ENCODE measurements at places on chromosomes 2 and 18. TPM values are rescaled to one million over a fixed set of nuclear protein-coding genes. Genes with fewer than 3 reads are reported as not detected.

DNA sequence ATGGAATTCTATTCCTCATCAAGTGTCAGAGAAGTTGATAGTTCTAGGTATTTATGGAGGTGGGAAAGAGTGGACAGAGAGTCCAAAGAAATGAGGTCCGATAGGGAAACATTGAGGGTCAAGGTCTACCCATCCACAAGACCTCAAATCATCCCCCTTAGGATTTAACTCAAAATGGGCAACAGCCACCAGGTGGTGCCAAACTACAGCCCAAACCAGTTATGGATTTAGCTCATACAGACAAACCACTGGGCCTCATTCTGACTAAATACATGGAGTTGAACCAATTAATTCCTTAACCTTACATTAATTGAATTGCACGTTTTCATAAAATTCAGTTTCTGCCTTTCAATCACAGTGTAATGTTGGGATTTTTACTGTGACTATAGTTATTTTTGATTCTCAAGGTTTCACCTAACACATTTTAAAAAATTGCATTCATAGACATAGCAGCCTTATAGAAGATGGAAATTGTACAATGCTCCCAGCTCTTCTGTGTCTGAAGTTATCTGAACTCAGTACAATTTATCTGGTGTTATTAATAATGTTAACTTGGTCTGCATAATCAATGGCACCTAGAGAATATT, 98.2 kb upstream of the HNMT start:
- DNase-seq, result no peak

DUSP19 gene
- 3.9 TPM for polyA plus RNA-seq

DCC gene
- polyA plus RNA-seq, result 0.01 TPM

RNASEH1 gene
- polyA plus RNA-seq, result 21.1 TPM

- DNase-seq, result no peak
Observed at GRCh38 chr18:3852321-3852720, 402.3 kb downstream of the TGIF1 start.

LIMS2 gene
- 12.1 TPM for polyA plus RNA-seq

DNA sequence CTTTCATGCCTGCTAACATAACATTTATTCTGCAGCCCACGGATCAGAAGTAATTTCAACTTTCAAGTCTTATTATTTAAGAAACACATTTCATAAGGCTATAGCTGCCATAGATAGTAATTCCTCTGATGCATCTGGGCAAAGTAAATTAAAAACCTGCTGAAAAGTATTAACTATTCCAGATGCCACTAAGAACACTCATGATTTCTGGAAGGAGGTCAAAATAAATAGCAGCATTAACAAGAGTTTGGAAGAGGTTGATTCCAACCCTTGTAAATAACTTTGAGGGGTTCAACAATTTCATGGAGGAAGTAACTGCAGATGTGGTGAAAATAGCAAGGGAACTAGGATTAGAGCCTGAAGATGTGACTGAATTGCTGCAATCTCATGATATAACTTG, 77.6 kb downstream of the CCDC148 start:
- DNase-seq, result no peak

Measured in psoas muscle (tissue), 8 donors.